Activated naive CD8-positive, alpha-beta T cell treated with anti-CD3 and anti-CD28 coated beads, Interleukin-2, amount 50 U/mL, for 24 hours (primary cell): ENCODE measurements at places on chromosomes 5 and 9.

GRCh38 chr5:140175367-140176030, 511 bp downstream of the CYSTM1 start:
- DNase-seq, result peak; percentile 62

DNA sequence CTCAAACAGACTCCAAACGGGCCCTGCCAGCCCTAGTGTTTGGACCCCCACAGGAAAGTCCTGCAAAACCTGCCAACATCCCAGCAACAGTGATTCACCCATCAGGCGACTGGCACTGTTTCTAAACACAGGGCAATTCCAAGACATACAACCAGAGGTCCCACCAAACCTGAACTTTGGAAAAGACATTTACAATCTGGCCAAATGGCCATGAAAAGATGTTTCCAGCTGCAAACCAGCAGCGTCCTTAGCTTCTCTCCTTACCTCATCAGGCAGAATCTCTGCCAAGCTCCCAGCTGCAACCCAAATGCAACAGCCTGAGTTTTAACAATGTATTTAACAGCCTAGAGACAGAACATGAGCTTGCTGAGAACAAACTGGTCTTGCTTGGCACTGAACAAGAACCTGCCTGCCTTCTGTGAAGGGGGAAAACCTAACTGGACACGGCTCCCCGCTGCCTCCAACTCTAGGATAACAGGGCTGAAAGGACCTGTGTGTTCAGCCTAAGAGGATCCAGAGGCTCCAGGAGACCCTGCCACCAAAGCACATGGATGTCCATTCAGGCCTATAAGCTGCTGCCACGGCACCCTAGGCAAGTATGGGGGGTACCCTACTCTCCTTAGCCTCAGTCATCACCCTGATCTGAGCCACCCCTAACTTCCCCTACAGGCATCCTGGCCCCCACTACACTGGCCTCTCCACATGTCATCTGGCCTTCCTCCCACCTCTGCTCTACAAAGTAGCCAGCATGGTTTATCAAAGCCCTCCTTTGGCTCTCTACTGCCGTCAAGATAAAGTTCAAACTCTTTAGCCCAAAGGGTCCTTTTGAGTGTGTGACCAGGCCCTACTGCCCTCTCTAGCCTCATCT, 5.6 kb downstream of the P4HA2 start:
- DNase-seq, result no peak

DNA sequence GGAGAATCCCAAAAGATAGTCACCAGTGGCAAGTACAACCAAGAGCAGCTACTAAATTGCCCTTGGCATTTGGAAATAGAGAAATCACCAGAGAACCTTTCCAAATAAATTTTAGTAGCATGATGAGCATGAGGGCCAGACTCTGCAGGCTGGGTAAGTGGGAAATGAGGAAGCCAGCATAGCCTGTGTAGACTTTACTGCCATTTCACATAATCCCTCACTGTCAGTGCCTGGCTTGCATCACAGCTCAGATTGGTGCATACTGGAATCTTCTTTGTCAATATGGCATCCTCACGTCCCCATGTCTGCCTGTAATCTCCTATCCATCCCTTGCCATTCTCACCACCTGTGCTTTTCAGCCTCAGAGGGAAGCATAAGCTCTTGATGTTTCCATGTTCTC, 14.5 kb downstream of the GRAMD2B start:
- DNase-seq, result no peak

DNA sequence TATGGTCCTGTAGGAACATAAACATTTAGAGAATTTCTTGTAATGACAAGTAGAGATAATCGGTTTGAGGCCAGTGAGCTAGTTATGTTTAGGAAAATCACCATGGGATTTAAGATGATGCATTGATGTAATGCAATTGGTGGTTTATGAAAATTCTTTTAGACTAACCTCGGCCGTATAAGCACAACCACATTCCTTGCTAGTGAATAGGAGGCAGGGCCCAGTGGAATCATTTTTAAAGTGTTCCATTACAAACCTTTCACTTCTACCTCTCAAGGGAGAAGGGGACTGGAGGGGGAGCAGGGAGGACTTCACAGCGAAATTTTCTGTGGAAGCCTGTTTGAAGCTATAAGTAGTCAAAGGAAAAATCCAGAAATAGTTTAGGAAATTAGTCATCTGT, 71.8 kb upstream of the NFIL3 start:
- DNase-seq, result no peak

DNA sequence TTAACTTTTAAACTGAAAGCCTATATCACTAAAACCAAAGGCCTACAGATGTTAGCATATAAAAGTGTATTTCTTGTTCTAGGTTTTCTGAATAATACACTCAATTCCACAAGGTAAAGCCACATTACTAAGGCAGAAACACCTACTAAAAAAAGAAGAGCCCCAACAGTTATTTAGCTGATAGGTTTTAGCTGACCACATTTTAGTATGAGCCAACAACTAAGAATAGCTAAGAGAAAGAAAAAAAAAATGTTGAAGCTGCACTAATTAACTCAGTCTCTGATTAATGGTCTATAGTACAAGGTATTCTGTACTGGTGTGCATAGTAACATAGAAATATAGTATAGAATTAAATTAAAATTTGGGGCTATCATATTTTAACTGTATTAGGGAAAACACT, 23.5 kb downstream of the ZFR start:
- no peak for DNase-seq

- DNase-seq, result no peak
These were observed 61.0 kb upstream of the PCA3 start for GRCh38 chr9:76703270-76703669.

DNA sequence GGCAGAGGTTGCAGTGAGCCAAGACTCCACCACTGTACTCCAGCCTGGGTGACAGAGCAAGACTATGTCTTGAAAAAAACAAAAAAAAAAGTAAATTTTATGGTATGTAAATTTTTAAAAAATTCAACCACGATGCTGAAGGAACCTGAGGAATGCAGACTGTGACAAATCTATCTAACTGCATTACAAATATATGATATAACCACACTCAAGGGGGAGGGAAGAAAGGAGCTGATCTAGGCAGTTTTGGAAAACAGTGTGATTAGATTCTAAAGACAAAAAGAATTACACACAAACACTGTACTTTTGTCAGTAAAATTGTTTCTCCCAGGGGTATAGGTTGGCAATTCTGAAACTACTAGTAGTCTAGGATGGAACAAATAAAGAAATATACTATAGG, 17.0 kb downstream of the LARS1 start:
- no peak for DNase-seq

DNA sequence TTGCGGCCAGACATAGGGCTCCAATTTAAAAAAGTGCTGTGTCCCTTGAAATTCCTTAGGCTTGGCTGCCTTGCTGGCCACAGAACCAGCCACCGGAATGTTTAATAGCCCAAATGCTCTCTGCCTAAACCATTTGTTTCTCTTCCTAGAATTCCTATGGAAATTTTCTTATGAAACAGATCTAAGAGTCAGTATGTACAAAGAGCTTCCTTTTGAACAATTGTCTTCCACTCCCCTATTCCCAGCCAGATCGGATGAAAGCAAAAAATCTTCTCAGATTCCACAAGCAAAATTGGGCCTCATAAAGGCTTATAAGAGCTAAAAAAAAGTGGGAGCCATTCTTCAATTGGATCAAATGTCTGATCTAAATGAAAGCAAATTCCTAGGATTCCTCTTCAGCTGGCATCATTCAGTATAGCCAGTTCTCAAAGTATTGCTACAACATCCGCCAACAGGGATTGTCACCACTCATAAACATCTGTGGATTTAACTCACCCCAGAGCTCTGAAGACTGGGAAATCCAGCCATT, 104.3 kb downstream of the CEMIP2 start:
- no peak for DNase-seq

DNA sequence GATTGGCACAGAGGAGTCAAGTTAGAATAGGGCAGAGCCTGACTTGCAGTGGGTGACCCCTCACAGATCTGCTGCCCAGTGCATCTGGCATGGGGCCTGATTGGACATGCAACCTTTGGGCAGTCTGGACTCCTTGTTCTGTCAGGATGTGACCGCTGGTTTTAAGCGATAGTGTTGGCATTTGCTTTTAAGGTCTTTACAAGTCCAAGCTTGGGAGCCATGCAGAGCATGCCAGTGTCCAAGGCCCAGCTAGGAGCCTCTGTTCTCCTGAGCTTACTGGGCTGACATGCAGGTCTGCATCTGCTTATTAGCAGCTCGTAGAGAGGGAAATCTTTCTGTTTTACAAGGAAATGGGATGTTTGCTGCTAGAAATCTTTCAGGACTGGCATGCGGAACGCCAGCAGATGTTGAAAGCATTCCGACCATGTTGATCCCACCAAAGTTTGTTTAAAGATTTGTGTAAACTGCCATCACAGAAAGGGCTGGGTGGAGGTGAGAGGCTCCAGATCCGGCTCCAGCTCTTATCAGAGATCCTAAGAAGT, 27.5 kb downstream of the GADD45G start:
- DNase-seq, result no peak

DNA sequence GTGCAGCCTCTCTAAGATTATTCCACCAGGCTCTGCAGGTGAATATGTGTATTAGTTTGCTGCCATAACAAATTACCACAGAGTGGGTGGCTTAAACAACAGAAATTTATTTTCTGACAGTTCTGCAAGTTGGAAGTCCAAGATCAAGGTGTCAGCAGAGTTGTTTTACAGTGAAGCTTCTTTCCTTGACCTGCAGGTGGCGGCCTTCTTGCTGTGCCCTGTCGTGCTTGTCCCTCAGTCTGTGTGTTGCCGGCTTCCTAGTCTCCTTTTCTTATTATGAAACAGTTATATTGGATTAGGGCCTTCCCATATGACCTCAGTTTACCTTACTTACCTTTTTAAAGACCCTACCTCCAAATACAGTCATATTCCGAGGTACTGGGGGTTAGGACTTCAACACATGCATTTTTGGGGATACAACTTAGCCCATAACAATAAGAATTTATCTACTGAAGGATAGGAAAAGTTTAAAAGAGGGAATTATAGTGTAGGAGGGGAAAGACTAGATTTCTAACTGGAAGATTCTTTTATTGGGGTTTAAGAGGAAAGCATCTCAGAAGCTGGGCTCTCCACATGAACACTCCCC, 97.4 kb downstream of the OSTF1 start:
- peak; percentile 62 for DNase-seq

DNA sequence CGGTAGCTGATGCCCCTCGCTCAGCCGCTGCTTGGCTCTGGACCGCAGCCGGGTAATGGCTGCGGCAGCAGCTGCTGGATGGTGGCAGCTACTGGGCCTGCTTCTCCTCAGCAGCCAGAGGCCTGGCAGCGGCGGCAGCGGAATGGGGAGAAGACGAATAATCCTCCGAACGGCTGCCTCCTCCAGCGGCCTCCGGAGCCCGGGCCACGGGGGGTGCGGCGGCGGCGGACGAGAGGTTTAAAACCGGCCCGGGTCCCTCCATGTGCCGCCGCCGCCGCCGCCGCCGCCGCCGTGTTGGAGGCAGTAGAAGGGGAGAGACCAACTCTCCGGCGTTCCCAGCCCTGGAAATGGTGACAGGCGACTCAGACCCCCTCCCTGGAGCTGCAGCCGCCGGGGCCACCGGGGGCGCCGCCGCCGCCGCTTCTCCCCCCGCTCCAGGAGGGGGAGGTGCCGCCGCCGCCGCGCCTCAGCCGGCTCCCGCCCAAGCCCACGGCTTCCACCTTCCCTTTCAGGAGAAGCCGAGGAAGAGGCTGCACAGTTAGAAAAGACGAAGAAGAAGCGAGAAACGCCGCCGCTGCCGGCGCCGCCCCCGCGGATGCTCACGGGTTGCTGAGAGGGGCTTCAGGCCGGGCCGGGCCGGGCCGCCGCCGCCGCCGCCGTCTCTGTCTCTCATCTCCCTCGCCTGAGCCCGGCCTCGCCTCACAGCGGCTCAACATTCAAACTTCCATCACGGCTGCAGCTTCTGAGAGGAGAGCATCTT, 118.4 kb upstream of the PRSS3 start:
- peak; percentile 30 for DNase-seq

DNA sequence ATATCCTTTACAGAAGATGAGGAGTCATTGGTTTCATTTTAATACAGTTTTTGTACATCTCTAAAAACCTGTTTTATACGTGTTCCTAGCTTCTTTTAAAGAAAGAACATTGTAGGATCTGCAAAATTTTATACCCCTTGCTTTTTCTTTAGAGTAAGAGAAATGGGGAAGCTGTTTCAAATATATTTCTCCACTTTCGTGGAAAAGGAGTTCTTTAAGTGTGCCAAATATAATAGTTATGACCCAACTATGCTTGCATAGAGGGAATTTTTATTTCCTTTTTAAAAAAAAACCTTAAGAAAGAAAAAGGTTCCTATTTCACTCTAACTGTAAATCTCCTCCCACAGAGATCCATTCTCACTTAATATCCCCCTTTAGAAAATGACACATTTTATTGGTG, 27.5 kb upstream of the DMAC1 start:
- DNase-seq, result no peak

DNA sequence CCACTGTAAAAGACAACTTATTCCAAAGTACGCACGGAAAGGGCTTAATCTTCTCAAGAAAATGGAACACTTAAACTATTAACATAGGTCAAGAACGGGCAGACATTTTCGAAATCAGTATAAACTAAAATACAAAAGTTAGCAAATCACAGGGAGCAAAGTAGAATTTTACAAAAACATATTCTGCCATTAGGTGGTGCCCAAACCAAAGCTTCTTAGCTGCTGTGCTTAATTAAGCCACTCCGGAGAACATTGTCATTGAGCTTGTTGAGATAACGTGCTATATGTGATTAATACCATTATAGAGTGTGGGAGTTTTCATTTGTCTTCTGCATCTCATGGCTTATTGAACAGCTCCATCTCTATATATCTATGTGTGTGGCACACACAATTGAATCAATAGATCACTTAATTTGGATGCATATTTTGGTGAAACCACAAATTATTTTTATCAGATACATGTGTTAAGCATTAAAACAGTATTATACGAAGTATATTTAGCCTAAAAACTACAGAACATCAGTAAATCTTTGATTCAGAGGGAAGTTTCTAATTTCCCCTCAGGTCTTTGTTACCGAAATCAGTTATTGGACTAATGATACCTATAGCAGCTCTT, 23.4 kb downstream of the UBLCP1 start:
- DNase-seq, result no peak

- no peak for DNase-seq
These were observed 305.8 kb upstream of the SMARCA2 start for GRCh38 chr9:1709347-1709746.

- DNase-seq, result no peak
These were observed 31.5 kb downstream of the VAV2 start for GRCh38 chr9:133960568-133961129.

DNA sequence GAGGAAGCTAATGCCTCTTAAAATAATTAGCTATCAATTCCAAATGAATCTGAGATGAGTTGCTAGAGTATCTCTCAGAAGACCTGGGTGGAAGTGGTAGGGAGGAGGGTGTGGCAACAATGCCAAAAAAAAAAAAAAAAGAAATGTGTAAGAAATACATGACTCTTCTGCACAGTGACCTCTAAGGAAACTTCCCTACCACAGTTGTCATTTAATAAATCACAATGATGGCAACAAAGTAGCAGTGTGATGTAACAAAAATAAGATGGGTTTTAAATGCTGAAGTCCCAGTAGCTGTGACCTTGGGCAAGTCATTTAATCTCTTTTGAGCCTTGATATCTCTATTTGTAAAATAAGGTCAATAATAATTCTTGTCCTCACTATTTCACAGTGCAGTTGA, 7.2 kb downstream of the FOXD1 start:
- DNase-seq, result no peak
